ENCODE measurements at places on chromosomes 3 and 15. TPM values are rescaled to one million over a fixed set of nuclear protein-coding genes. Genes with fewer than 3 reads are reported as not detected.

- H3K27me3 ChIP-seq, result no peaks in the 10 kb centered on the region
- no peak overlapping the region for H3K4me3 ChIP-seq
- no peaks in the 10 kb centered on the region for H3K36me3 ChIP-seq
- no peak overlapping the region for H3K27ac ChIP-seq
Observed at GRCh38 chr3:71271596-71271995, 311.9 kb downstream of the FOXP1 start.

DNA sequence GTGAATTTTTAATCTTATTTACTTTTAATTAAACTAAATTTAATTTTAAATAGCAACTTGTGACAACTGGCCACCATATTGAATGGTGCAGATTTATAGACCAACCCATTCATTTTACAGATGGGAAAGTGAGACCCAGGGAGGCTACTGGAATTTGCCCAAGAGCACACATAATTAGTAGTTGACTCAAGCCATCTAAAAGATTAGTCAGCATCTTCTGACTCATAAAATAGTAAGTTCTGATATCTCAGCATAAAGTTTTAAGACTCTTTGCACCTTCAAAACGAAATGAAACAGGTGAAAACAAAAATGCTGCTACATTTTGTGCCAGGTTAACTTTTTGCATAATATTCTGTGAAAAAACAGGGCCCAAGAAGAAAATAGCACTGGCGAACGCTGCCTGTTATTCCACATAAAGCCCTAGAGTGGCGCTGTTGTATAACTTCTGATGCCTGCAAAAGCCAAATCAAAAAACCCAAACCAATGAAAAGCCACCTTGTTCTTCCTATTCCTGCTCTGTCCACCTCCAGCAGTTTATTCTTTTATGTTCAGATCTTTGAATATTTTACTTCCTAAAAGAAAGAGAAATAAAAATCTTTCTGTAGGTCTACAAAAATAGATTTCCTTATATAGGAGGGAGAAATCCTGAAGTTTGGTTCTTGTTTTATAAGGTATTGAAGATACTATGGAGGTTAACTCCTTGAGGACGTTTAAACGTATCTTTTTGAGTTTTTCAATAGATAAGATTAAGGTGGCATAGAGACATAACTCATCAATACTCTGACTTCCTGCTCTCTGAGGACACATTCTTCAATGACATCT is 62.8 kb downstream of the OTOL1 start:
- no peaks in the 10 kb centered on the region for H3K36me3 ChIP-seq
- H3K4me1 ChIP-seq, result no peaks in the 10 kb centered on the region
- H3K27ac ChIP-seq, result no peak overlapping the region
- H3K27me3 ChIP-seq, result no peaks in the 10 kb centered on the region

GRCh38 chr3:55701997-55702396 is 214.9 kb upstream of the WNT5A start:
- DNase-seq, result no peak
- no peaks in the 10 kb centered on the region for H3K4me1 ChIP-seq
- no peaks in the 10 kb centered on the region for H3K27me3 ChIP-seq
- no peak overlapping the region for H3K4me3 ChIP-seq
- no peaks in the 10 kb centered on the region for H3K36me3 ChIP-seq

PRTG gene
- total RNA-seq, result 11.4 TPM

Data from PC-9 (cell line).